Epithelial cell of esophagus (primary cell): ENCODE measurements at places on chromosomes 2 and 18.

- DNase-seq = peak; percentile 77
Measured at GRCh38 chr2:39913648-39914461, 134.8 kb upstream of the THUMPD2 start.

GRCh38 chr18:37617623-37618022 lies 52.0 kb upstream of the CELF4 start:
- no peak for DNase-seq

- DNase-seq = no peak
Measured at GRCh38 chr2:23541503-23542229, 156.7 kb downstream of the KLHL29 start.

DNA sequence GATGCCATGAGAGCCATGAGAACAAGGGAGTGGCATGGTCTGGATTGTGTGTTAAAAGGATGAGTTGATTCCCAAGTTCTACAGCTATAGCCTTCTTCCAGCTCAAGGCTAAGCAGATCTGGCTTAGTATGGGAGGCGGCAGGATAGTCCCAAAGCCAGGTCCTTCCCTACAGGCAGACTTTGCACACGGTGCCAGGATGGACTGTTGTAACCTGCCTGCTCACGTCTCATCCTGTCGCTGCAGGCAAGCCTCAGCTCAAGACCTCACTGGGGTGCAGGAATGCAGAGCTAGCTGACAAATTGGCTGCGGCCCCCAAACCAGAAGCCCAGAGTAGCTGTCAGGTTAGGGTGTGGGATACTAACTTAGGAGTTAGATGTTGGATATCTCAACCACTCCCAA lies 28.8 kb upstream of the IGFBP5 start:
- peak; percentile 92 for DNase-seq

DNA sequence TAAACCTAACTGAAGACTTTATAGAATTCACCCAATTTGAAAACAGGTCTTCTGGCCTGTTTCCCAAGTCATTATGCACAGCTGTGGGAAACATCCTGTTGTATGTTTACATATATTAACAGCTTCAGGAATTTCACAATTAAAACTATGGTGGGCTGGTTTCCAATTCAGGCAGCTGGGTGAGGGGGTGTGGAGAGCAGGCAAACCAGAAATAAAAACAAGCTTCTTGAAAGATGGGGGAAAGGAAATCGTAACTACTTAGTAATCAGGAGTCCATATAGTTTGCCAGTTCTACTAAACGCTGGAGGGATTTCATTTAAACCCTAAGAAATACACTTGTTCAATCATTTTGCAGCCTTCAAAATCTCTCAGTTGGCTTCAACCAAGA lies 22.8 kb downstream of the ATP8B1 start:
- peak; percentile 62 for DNase-seq
